ENCODE measurements at places on chromosomes 3 and 15.

GRCh38 chr3:154241496-154241895 lies 82.8 kb downstream of the DHX36 start:
- H3K27me3 ChIP-seq = no peaks in the 10 kb centered on the region
- H3K27ac ChIP-seq = no peak overlapping the region
- no peak for DNase-seq
- no peaks in the 10 kb centered on the region for H3K4me1 ChIP-seq
- H3K4me3 ChIP-seq = no peak overlapping the region

DNA sequence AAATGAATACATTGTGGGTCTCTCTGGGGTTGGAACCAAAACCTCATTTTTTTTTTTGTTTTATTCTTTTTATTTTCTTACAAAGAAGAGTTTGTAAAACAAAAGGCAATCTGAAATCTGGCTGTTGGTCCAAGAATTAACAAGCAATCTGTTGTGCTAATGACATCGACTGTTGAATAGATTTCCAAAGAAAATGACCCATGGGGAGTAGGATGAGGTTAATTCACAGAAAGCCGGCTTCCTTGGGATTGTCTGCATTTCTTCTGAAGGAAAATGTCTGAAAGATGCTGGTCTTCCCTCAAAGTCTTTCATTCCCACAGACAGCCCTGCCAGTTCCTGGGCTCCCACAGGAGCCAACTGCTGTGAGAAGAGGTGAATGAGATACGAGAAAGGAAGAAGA lies 92.9 kb downstream of the LRRC3B start:
- DNase-seq = no peak
- H3K4me3 ChIP-seq = no peak overlapping the region
- H3K4me1 ChIP-seq = no peaks in the 10 kb centered on the region
- no peaks in the 10 kb centered on the region for H3K36me3 ChIP-seq
- no peak overlapping the region for H3K27ac ChIP-seq

- H3K27ac ChIP-seq = no peak overlapping the region
- H3K4me1 ChIP-seq = no peaks in the 10 kb centered on the region
- no peak for DNase-seq
- H3K36me3 ChIP-seq = no peaks in the 10 kb centered on the region
- no peak overlapping the region for H3K4me3 ChIP-seq
Observed at GRCh38 chr15:55891196-55891595, 102.2 kb downstream of the NEDD4 start.

- H3K4me1 ChIP-seq = peaks cover under 1% of the 10 kb centered on the region
- no peak overlapping the region for H3K27ac ChIP-seq
- H3K4me3 ChIP-seq = no peak overlapping the region
- no peaks in the 10 kb centered on the region for H3K27me3 ChIP-seq
- DNase-seq = no peak
Observed at GRCh38 chr3:119530456-119530855, 29.0 kb downstream of the CD80 start.

- no peaks in the 10 kb centered on the region for H3K4me1 ChIP-seq
- H3K36me3 ChIP-seq = no peaks in the 10 kb centered on the region
- no peak for DNase-seq
Observed at GRCh38 chr15:78702609-78703333, 61.8 kb upstream of the CHRNB4 start.

DNA sequence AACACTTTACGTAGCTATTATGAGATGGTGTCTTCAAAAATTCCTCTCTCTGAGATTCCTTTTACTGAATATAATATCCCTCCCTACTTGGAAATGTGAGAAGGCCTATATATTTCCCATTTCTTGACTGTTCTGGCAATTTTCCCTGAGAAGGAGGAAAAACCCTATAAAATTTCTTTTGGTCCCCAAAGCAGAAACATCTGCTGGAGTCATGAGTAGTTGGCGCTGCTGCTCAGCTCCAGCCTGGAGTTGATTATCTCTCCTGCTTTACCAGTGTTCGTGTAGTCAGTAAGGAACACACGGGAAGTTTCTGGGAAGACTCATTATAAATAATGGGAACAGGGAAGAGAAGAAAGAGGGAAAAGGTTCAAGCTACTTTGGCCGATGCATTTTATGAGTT lies 680.1 kb downstream of the EPHA3 start:
- DNase-seq = no peak
- no peak overlapping the region for H3K4me3 ChIP-seq
- no peak overlapping the region for H3K27ac ChIP-seq
- H3K27me3 ChIP-seq = peaks cover 1% of the 10 kb centered on the region
- H3K36me3 ChIP-seq = no peaks in the 10 kb centered on the region
- H3K4me1 ChIP-seq = no peaks in the 10 kb centered on the region
